Foreskin keratinocyte (primary cell): ENCODE measurements at places on chromosomes 13 and 19. TPM values are rescaled to one million over a fixed set of nuclear protein-coding genes. Genes with fewer than 3 reads are reported as not detected.

STRN4 gene
- 66.6 and 68.4 TPM in 2 replicates for total RNA-seq

MYH14 gene
- total RNA-seq: 0.07 TPM in 1 of 2 replicates, not detected in the other

FLT3 gene
- total RNA-seq: not detected in 2 replicates

NFIX gene
- 9.4 and 13.0 TPM in 2 replicates for total RNA-seq

ZNF761 gene
- 8.9 and 9.0 TPM in 2 replicates for total RNA-seq

ADM5 gene
- 1.2 and 1.6 TPM in 2 replicates for total RNA-seq

EBI3 gene
- not detected in 2 replicates for total RNA-seq

F10 gene
- not detected in 2 replicates for total RNA-seq

MBD3L3 gene
- not detected in 2 replicates for total RNA-seq

TUBA3C gene
- not detected in 2 replicates for total RNA-seq

SIGLEC9 gene
- not detected in 2 replicates for total RNA-seq

KIR2DL3 gene
- not detected in 2 replicates for total RNA-seq

ELANE gene
- total RNA-seq: not detected in 2 replicates

ADPRHL1 gene
- 0.74 and 1.0 TPM in 2 replicates for total RNA-seq

GPR4 gene
- not detected in 2 replicates for total RNA-seq

HSD17B14 gene
- 4.0 and 4.4 TPM in 2 replicates for total RNA-seq

OVOL3 gene
- not detected in 2 replicates for total RNA-seq

GPC6 gene
- 1.0 and 1.1 TPM in 2 replicates for total RNA-seq

SULT2B1 gene
- total RNA-seq: 1.0 and 1.3 TPM in 2 replicates

CATSPERD gene
- not detected in 2 replicates for total RNA-seq

CYSLTR2 gene
- total RNA-seq: not detected in 2 replicates

GARIN5A gene
- total RNA-seq: 0.85 and 0.95 TPM in 2 replicates

ZNF497 gene
- 0.28 and 0.41 TPM in 2 replicates for total RNA-seq

TNFRSF19 gene
- total RNA-seq: 0.78 and 0.81 TPM in 2 replicates

SPIB gene
- total RNA-seq: not detected in 2 replicates

BCL3 gene
- 3.5 and 5.2 TPM in 2 replicates for total RNA-seq

IL11 gene
- 3.7 and 5.8 TPM in 2 replicates for total RNA-seq

SBK2 gene
- total RNA-seq: not detected in 2 replicates
